ENCODE measurements at places on chromosomes 13 and 19.

DNA sequence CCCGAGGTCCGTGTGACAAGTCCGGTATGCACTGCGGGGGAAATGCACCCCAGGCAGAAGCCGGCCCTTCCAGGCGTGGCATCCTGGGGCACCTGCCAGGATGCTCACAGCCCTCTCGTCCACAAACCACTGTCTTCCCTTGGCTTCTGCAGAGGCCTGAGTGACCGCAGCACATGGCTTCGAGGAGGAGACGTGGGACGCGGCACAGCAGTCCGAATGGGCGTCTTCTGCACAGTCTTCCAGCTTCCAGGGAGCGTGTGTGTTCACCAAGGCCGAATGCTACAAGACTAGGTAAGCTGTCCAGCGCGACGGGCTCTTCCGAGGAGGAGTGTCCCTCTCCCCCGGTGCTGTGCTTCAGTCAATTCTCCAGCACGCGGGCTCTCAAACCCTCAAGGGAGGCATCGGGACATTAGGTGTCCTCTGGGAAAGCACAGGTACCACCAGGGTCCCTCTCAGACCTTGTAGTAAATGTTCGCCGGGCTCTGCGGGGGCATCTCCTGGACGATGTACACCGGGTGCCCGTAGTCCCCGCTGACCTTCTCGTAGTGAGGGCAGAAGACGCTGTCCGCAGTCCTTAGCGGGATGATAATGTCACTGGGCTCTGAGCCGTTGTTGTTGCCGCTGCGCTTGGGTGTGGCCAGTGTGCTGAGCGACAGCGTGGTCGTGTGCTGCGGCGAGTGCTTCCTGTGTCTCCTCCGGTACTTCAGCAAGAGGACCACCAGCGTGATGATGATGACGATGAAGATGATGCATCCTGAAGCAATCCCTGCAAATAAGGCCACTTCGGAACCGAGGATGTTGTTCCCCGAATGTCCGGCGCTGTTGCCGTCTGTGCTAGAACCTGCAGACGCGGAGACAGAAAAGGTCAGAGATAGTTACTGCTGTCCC is 42.6 kb downstream of the EFNB2 start:
- DNase-seq: peak; percentile 37

- no peak for DNase-seq
Measured at GRCh38 chr13:108213946-108214345, 1.4 kb downstream of the LIG4 start.

GRCh38 chr13:40671956-40672764 is 5.7 kb upstream of the FOXO1 start:
- DNase-seq: no peak

GRCh38 chr19:19071897-19072296 is 8.1 kb downstream of the SLC25A42 start:
- DNase-seq: no peak

GRCh38 chr13:46675016-46675415 is 121.9 kb downstream of the ESD start:
- DNase-seq: no peak

DNA sequence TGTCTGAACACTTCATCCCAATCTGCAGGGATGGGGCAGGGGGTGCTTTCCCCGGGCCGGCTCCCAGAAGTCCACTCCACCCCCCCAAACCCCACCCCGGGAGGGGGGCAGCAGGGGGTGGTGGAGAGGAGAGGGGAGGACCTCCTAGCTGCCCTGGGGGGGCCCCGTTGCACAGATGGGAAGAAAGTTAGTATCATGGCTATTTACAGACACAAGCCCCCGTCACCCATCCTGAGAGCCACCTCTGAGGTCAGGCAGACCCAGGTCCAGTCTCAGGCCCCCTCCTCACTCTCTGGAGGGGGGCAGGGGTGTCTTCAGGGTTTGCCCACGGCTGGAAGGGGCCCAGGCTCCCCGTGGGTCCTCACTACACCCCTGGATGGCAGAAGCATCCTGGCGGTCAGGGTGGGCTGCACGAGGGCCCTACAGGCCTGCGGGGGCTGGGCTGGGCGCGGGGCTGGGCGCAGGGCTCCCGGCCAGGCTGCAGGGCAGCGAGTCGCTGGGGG is 5.8 kb upstream of the REXO1 start:
- no peak for DNase-seq

DNA sequence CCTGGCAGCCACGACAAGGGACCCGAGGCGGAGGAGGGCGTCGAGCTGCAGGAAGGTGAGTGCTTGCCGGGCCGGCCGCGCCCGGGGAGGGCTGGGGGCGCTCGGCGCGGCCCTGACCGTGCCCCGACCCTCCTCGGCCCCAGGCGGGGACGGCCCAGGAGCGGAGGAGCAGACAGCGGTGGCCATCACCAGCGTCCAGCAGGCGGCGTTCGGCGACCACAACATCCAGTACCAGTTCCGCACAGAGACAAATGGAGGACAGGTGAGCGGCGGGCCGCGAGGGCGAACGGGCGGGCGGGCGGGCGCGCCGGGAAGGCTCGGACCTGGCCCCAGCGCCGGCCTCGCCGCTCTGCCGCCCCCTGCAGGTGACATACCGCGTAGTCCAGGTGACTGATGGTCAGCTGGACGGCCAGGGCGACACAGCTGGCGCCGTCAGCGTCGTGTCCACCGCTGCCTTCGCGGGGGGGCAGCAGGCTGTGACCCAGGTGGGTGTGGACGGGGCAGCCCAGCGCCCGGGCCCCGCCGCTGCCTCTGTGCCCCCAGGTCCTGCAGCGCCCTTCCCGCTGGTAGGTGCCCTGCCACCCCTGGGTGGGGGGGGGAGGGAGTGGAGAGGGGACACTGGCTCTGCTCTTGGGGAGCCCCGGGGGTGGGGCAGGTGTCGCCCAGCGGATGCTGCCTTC is 816 bp downstream of the USF2 start:
- peak; percentile 96 for DNase-seq

- DNase-seq: no peak
Measured at GRCh38 chr19:47209319-47210179, 21.4 kb downstream of the BBC3 start.

DNA sequence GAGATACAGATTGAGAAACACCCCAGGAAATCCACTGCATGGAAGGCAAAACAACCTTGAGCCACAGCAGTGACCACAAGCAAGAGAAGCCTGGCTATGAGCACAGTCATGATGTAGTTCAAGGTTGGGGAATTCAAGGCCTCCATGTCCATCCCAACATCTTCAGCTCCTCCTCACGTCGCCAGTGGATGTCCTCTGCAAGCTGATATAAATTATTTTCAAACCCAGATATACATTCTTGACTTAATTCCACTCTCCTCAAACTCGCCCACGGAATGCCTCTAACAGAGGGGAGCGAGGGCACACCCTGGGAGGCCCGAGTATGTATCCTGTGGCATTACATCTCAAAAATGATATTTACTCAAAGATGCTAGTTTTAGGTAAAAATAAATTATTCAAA is 105.5 kb downstream of the SHISA2 start:
- DNase-seq: no peak

- peak; percentile 32 for DNase-seq
Measured at GRCh38 chr19:27744926-27745768, 1467.8 kb downstream of the UQCRFS1 start.

DNA sequence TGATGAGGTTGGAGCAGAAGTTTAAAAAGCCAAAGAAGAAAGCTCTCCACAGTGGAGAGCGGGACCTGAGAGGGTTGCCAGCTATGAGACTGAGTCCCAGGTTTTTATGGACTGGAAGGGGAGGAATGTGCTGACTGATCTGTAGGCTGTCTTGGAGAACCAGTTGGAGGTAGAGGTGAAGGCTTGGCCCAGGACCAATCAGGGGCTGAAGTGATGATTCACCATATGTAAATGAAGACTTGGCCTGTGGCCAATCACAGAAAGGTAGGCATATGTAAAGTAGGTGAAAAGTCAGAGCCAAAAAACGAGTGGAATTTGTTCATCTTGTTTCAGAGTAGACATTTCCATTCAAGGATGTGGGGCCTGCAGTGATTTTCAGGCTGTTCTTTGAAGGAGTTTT is 17.5 kb upstream of the KBTBD6 start:
- no peak for DNase-seq

DNA sequence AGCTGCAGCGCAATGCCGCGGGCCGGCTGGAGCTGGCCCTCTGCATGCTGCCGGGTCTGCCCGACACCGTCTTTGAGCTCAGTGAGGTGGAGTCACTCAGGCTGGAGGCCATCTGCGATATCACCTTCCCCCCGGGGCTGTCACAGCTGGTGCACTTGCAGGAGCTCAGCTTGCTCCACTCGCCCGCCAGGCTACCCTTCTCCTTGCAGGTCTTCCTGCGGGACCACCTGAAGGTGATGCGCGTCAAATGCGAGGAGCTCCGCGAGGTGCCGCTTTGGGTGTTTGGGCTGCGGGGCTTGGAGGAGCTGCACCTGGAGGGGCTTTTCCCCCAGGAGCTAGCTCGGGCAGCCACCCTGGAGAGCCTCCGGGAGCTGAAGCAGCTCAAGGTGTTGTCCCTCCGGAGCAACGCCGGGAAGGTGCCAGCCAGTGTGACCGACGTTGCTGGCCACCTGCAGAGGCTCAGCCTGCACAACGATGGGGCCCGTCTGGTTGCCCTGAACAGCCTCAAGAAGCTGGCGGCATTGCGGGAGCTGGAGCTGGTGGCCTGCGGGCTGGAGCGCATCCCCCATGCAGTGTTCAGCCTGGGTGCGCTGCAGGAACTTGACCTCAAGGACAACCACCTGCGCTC is 3.8 kb upstream of the MAP2K7 start:
- no peak for DNase-seq

- DNase-seq: no peak
Measured at GRCh38 chr19:40013991-40014390, 17.1 kb downstream of the ZNF546 start.

DNA sequence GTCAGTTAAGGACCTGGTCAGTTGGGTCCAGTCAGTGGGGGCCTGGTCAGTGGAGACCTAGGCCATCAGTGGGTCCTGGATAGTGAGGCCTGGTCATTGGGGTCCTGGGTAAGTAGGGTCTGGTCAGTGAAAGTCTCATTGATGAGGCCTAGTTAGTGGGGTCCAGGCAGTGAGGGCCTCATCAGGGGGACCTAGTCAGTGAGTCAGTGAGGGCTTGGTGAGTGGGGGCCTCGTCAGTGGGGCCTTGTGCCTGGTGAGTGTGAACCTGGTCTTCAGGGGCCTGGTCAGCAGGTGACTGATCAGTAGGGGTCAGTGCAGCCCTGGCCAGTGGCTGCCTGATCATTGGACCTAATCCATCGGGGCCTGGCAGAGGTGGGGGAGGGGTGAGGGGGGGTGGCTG is 42.6 kb upstream of the TPM4 start:
- no peak for DNase-seq

GRCh38 chr13:110340812-110341444 is 33.8 kb downstream of the COL4A2 start:
- DNase-seq: peak; percentile 90

- no peak for DNase-seq
Measured at GRCh38 chr19:57599377-57599760, 316 bp upstream of the ZNF530 start.

DNA sequence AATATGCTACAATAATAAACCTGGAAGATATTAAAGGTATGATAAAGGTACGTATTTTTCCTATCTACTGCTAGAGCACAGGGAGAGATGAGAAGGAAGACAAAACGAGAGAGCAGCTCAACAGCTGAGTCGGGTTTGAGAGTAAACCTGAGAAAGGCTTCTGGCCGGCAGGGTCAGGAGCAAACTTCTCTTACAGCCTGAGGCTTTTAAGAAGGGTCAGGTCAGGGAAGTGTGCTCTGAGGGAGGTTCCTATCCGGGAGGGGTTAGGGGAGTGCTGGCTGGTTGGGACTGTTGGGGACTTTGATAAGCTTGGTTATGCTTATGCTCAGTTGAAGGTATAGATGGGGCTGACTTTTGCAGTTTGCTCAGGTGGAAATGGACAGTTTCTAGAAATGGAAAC is 77.7 kb upstream of the PRR20A start:
- DNase-seq: peak; percentile 58

GRCh38 chr13:35621989-35622388 is 145.5 kb upstream of the MAB21L1 start:
- DNase-seq: peak; percentile 60

DNA sequence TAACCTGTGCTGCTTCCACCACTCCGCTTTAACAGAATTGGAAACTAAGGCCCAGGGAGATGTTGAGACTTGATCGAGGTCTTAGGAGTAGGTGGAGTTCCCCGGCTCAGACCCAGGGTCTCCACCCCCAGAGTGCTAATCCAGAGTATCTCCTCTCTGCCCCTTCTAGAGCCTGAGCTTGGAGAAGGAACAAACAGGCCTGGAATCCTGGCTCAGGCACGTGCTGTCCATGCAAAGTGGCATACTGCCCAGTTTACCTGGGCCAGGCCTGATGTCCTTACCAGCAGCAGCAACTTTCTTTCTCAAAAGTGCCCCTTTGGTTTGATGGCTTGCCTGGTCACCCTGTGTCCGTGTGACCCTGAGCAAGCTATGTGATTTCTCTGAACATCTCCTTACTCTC is 3.7 kb downstream of the SYNGR4 start:
- no peak for DNase-seq

GRCh38 chr13:75256922-75257321 is 225.0 kb downstream of the TBC1D4 start:
- no peak for DNase-seq

GRCh38 chr13:100611678-100612492 is 23.3 kb upstream of the GGACT start:
- no peak for DNase-seq

- peak; percentile 94 for DNase-seq
Measured at GRCh38 chr19:45508861-45509691, 1.8 kb downstream of the VASP start.

DNA sequence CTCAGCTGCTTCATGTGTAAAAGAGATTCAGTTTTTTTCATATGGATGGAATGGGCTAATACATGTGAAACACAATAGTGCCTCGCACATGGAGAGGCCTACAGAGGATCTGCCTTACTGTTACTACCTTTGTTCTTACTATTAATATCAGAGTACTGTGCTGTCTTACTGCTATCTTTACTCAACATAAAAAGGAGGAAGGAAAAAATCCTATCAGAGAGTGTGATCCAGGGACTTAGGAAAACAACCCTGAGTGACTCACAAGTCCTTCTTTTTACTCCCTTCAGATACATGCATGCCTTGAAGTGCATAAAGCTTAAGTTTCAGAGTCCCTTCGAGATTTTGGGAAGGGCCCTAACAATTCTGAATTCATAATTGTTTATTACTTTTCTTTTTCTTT is 136.8 kb downstream of the TBC1D4 start:
- no peak for DNase-seq

GRCh38 chr19:508204-509150 is 1.2 kb downstream of the TPGS1 start:
- DNase-seq: no peak

DNA sequence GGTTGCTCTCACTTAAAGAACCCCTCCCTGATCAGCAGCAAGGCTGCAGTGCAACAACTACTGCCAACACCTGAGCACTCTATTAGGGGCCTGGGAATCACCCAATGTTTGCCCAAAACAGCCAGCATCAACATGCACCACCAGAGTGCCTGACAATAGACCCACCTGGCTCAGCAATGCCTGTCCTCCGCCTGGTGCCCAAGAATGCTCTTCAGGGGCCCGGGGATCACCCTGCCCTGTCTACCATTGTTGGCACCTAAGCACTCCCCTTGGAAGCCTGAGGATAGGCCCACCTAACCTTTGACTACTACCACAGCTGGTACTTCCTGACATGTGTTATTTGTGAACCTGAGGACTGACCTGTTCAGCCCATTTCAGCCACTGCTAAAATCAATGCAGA is 1363.1 kb upstream of the PRR20A start:
- no peak for DNase-seq

Data from islet precursor cell (in vitro differentiated cells).